ENCODE measurements at places on chromosomes 2 and 18.

DNA sequence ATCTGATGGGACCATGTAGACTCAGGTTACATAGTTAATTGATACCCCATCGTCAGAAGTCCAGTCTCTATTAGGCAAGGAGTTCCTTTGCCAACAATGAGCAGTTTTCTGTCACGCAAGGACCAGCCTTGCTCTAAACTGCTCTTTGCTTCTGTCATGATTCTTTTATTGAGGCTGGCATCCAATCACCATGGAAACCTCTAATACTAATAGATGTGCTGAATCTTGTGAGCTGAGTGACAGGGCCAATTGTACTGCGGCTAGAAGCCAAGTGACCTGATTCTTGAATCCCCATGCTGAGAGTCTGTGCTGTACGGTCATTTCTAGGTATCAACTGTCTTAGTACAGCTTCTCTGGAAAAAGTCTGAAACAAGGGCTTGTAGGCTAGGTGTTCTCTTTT is 395.6 kb downstream of the RND3 start:
- no peak for DNase-seq

DNA sequence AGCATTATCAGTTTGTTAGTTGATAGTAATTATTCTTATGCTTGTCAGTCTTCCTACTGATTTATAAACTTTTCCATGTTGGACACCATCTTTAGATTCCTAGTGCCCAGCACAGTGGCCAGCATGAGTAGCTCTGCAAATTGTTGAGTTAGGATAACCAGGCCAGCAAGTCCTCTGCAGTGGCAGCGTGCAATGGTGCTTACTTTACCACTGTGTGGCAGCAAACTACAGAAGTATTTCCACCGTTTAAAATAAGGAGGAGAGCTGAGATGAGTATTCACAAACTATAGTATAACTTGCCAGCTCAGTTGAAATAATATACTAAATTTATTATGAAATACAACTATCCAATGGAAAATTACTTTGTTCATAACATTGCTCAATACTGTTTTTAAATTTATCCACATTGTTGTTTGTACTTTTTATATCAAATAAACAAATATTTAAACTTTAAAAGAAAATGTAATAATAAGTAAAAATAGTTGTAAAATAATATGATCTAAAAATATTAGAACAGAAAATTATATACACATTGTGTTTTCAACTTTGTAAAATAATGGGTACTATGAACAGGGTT is 9.3 kb upstream of the THADA start:
- DNase-seq: no peak

DNA sequence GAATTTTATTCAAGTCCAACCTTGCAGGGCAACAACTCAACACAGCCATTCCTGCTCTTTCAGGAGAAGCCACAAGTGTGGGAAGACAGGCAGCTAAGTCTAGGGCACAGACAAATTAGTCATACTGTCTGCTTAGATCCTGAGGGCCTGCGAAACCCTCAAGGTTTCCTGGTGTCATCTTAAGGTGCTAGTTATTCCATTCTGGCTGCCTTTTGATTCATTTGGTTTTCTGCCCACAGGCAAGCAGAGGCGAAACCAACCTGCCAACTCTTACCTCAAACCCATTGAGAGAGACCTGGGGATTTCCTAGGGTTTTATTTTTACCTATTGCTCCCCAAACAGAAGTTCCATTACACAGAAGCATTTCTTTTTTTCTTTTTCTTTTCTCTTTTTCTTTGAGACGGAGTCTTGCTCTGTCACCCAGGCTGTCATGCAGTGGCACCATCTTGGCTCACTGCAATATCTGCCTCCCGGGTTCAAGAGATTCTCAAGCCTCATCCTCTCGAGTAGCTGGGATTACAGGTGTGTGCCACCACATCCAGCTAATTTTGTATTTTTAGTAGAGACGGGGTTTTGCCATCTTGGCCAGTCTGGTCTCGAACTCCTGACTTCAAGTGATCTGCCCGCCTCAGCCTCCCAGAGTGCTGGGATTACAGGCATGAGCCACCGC is 23.7 kb upstream of the SCYGR1 start:
- no peak for DNase-seq

GRCh38 chr2:176650104-176650837 is 381.0 kb downstream of the MTX2 start:
- DNase-seq: no peak

DNA sequence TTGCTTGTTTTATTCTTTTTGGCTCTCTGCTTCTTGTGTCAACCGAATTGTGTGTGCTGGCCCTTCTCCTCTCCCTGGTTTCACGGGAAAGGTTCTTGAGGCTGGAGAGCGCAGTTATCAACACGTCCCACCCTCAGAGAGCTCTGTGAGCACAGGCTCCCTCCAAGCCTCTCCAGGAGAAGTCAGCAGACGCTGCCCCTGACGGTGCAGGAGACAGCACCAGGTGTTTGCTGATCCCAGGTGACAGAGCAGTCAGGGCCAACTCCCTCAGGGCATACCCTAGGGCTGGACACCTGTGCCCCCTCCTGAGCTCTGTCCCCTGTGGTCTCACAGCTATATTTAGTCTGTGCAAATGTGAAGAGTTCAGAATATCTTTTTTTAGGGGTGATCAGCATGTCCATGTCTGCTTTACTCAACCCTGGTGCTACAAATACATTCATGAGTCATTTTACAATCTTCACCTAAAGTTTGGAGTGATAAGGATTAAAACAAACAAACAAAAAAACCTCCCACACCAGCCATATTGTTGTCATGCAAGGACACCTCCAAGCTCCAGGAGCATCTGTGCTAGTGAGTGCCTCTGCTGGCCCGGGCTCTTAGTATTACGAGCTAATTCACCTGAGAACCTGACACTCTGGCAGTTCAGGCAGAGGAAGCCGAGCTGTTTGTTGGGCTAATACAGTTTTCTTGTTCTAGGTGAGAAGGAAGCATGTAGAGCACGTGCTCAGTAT is 65.9 kb upstream of the TMEM200C start:
- no peak for DNase-seq
